ENCODE measurements at places on chromosomes 6 and 20.
A peak's percentile ranks its signal among the peaks of the same experiment; 100 is the strongest.

DNA sequence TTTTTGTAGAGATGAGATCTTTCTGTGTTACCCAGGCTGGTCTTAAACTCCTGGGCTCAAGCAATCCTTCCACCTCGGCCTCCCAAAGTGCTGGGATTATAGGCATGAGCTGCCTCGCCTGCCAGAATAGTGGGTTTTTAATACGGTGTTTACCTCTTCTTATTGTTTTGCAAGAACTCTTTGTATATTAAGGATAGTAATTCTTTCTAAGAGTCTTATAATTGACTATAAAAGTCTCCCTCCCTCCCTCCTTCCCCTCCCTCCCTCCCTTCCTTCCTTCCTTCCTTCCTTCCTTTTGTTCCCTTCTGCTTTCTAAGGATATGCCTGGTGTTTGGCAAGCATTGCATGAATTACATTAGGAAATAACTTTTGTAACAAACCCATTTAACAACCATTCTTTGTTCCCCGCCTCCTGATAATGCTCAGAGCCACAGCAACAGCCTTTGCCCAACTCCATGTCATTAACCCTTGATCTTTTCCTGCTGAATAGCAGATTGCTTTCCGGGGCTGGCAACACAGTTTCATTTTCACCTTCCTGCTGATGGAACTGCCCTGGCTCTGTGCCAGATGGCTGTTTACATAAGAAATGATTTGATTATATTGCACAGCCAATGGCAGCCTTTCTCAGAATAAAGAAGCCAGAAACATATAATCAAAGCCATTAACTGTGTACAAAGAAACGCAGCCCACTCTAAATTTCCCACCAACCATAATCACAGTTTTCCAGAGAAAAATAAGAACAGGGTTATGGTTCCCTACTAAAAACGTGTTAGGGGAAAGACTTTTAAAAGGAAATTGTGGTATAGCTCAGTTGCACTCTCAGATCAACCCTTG is 143.7 kb upstream of the PTPN1 start:
- no peak for DNase-seq

- DNase-seq: no peak
These were observed 132.7 kb upstream of the TCF21 start for GRCh38 chr6:133756078-133756695.

- no peak for DNase-seq
These were observed 28.4 kb downstream of the MAP3K5 start for GRCh38 chr6:136763716-136764516.

DNA sequence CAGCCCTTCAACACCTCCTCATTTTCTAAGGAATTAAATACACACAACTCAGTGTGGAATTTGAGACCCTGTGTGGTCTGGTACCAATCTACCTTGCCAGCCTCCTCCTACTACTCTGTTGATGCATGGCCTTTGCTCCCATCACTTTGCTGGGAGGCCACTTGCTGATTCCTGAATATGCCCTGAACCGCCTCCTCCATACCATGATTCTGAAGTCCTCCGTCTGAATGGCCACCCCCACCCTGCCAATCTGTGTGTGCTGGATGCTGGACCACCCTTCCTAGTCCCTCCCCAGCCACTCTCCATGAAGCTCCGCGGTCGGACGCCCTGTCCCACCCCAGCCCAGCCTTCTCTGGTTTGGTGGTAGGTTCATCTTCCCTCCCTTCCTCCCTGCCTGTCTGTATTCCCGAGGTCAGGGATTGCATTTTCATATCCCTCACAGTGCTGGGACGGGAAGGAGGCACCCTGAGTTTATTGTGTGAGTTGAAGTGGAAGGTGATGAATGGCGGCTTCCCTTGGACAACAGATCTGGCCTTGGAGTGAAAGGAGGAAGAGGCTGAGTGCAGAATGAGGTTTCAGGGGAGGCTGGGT is 138.3 kb downstream of the CDC5L start:
- DNase-seq: no peak

DNA sequence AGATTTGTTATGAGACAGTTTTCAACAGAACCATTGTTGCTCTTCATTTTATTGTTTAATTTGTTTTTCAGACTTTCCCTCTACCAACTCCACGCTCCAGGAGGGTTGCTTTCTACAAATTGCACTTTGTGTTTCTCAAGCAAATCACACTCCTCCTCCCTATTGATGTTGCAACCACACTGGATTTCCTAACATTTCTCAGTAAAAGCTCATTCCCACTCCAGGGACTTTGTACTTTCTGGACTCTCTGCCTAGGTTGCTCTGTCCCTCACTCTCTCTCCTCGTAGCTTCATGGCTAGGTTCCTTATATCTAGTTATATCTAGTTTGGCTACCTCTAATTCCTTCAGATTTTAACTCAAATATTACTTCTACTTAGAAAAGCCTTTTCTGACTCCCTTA is 20.3 kb downstream of the PGK2 start:
- DNase-seq: no peak

GRCh38 chr20:10798811-10799210 is 125.0 kb upstream of the JAG1 start:
- no peak for DNase-seq

DNA sequence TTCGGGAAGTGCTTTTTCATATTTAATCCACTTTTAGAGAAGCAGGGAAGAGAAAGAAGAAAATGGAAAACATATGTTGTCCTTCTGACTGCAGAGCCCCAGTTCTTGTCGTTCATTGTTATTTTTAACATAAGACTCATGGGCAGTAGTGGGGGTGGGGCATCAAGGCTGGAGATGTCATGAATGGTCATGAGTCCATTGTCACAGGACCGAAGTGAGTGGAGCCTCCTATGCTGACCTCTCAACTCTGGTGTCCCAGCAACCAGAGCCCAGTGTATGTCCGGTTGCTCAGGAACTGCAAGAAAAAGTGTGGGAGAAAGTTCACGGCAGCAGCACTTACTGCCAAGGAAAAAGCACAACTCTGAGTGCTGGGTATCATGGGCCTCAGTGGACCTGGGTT is 108.6 kb downstream of the BANF2 start:
- no peak for DNase-seq

GRCh38 chr6:21969192-21969591 is 327.6 kb downstream of the PRL start:
- DNase-seq: no peak

GRCh38 chr6:169988769-169989550 is 237.5 kb downstream of the ERMARD start:
- no peak for DNase-seq

DNA sequence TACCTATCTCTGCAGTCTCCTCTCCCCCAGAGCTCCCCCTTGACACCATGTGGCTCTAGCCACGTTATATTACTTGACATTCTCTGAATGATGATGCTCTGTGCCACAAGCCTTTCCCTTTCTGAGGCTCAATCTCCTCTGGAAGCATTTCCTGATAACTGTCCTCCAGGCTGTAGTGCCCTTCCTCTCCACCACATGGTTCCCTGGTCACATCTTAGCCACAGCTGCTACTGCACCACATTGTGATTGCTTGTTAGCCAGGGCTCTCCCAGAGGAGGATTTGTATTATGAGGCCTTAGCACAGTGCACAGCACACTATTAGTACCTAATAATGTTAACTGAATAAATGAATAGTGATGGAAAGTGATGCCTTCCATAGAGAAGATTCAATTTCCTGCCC is 63.9 kb upstream of the RCAN2 start:
- no peak for DNase-seq

DNA sequence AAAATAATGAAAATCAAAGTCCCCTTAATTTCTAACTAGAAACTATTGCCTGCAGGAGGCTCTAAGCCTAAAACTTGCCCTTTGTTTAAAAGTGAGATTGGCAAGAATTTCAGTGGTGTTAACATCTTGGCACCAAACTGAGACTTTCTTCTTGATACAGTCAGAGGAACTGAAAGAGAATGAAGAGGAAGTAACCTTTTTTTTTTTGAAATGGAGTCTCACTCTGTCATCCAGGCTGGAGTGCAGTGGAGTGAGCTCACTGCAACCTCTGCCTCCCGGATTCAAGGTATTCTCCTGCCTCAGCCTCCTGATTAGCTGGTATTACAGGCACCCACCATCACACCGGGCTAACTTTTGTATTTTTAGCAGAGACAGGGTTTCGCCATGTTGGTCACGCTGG is 3.6 kb downstream of the DOP1A start:
- DNase-seq: no peak

DNA sequence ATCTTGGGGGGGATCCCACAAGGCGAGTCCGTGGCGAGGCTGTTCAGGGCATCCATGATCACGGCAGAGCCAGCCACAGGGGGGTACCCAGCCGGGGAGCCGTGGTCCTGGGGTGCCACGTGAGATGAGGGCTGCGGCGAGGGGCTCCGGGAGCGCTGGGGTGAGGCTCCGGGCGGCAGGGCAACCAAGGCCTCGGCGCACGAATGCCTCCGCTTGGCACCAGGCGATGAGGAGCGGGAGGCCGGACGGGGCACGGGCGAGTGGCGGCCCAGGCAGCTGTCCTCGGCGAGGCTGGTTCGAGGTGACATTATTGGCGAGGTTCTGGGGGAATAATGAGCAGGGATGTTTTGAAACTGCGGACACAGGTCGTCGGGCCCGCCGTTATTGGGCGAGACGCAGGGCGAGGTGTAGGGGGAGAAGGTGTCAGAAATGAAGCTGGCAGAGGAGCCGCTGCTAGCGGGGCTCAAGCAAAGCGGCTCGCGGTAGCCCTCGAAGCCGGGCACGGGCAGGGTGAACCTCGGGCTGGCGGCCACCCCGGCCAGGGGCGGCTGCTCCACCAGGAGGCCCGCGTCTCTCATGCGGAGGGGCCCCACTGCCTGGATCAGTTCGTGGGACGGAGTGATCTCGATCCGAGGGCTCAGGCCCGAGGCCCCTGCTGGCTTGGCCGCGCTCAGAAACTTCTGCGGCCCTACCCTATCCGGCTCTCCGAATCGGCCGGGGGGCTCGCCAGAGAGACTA is 19.1 kb downstream of the NFATC2 start:
- DNase-seq: no peak

DNA sequence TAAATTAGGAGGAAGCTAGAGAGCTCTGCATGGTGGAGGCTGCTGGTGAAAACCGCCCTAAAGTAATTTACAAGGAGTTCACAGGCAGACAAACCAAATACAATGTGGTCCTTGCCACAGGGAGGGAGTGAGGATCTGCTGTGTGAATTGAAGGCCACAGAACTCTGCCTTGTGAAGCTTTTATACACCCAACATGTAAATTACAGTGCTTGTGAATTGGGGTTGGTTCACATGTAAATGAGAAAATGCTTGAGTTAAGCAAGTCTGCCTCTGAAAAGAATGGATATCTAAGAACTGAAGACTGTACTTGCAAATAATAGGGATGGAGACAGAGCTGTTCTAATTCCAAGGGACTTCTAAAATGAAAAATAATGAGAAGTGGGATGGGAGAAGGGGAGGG is 194.2 kb downstream of the SLC35F1 start:
- no peak for DNase-seq

DNA sequence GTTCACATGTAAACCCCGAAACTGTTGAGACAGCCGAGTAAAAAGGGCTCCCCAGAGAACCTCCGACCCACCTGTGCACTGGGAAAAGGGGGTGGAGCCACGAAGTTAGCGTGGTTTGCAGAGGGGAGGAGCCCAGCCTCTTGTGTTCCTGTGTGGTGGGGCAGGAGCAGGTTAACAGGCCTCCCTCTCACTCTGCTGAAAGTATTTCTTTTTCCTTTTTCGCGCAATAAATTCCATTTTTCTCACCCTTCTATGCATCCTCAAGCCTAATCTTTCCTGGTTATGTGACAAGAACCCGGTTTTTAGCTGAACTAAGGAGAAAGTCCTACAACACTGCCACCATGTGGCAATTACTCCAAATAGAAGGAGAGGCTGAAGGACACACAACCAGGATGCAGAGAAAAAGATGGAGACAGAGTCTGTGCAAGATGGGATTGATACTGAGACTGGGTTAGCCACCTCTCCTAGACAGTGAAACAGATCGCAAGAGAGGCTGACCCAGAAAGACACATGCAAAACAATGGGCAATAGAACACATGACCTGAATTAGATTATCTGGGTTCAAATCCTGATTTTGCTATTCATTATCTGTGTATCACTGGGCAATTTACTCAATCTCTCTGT is 168.7 kb upstream of the PRSS16 start:
- DNase-seq: peak; percentile 19

- no peak for DNase-seq
These were observed 128.8 kb upstream of the CDH4 start for GRCh38 chr20:61123286-61123685.

DNA sequence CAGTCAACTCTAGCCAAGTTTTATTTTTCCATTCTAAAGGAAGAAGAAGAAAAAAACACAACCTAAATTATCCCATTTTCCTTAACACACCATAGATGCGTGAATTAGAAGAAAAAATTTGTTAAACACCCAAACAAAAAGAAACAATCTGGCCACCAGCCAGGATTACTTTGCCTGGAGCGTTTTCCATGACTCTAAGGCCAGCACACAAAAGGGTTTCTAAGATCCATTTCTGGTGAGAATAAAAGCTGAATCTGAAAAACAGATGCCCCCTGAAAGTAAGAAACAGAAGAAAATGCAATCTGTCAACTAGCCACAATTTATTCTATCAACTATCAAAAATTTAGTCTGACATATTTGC is 267.2 kb upstream of the SULF2 start:
- no peak for DNase-seq

DNA sequence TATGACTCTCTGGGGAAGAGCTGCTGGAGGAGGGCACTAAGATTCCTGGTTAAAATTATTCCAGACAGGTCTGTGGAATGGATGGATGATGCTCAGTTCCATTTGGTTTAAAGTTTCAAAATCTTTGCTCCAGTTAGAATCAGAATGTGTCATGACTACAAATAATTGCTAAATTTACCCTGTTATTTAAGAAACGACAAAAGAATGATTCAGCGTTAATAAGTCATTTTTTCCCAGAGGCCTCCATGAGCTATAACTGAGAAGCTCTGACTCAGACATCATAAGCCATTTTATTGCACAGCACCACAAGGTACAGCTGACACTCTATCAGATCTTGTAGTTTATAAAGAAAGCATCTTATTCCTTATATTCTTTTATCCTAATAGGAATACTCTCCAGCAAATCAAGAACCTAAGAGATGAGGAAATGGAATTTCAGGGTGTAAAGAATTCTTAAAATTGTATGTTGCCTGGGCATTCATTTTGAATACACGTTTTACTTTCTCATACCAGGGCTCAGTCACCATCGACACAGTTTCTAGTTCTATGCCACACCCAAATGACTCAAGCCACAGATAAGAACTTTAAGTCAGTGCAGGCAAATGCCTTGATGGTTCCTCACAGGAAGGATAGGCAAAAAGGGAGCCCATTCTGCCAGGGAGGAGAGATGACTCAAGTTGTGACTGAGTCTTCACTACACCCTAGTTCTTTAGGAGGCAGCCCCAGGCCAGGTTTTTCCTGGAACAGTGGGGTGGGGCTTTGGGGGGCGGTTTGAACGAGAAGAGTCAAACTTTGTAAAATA is 636.0 kb downstream of the MMUT start:
- no peak for DNase-seq

- no peak for DNase-seq
These were observed 25.0 kb downstream of the COL12A1 start for GRCh38 chr6:75180864-75181263.

DNA sequence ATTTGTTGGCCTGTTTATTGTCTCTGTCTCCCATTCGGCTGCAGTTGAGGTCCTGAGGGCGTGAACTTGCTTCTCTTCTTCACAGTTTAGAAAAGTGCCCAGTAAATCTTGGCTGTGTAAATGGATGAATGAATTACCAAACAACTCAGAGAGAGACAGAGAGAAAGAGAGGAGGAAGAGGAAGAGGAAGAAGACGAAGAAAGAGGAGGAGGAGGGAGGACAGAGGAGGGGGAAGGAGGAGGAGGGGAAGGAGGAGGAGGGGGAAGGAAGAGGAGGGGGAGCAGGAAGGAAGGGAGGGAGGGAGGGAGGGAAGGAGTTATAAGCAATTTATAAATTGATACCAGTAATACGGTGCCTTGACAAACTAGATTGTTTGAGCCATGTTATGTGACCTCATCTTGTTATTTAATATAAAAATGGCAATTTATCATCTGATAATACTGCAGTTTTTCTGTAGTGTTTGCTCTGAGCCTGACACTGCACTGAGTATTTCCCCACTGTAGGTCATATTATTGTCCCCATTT is 18.7 kb downstream of the HCK start:
- DNase-seq: no peak

All from activated T-cell treated with anti-CD3 and anti-CD28 coated beads for 24 hours (primary cell).